ENCODE measurements at places on chromosomes 11 and 22.

DNA sequence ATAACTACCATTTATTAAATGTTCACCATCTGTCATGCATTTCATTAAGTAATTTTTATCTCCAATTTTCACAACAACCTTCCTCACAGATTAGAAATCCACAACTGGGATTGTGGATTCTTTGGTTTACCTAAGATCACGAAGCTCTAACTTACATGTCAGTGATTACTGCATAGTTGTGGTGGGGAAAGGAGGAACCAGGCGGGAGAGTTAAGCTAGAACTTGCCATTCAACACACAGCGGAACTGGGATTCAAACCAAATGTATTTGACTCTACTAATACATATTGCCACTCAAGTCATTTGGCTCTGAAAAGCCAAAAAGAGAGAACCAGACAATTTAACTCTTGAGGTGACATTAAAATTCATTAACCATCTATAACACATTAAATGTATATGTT is 10.4 kb upstream of the LAYN start:
- no peak for DNase-seq

DNA sequence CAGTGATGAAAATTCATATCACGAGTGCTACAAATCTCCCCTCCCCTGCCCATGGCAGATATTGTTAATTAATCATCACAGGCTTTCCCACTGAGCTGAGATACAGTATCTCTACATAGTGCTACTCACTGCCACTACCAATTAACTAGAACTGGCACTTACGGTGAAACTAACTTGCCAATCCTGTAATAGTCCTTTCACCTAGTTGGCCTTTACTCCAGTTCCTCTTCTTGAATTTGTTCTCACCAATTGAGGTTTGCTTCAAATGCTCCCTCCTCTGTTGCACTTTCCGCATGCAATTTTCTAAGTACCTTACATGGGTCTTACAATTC is 11.9 kb upstream of the PRRG4 start:
- no peak for DNase-seq

- peak; percentile 39 for DNase-seq
Observed at GRCh38 chr22:21982338-21982965, at the start of gene TOP3B. Gene TOP3B, minus strand, starts transcription at chr22:21982787. Its CDS starts 7,078 bp downstream, at chr22:21975709.

DNA sequence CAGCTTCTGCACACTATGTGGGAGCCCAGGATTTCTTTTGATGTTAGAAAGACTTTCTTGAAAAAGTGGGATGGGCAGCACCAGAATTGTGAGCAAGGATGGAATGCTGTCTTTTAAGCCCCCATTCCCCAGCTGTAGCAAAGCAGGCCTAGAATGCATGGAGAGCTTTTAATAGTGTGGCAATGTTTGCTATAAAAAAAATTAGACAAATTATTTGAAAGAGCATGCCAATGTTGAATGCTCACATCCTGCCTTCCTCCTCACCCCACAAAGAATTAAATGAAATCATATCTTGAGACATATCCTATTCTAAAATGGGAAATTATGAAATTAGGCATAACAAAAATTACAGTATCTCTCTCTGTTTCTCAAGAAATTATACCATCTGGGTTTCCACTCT is 154.7 kb downstream of the C11orf91 start:
- DNase-seq, result peak; percentile 50

DNA sequence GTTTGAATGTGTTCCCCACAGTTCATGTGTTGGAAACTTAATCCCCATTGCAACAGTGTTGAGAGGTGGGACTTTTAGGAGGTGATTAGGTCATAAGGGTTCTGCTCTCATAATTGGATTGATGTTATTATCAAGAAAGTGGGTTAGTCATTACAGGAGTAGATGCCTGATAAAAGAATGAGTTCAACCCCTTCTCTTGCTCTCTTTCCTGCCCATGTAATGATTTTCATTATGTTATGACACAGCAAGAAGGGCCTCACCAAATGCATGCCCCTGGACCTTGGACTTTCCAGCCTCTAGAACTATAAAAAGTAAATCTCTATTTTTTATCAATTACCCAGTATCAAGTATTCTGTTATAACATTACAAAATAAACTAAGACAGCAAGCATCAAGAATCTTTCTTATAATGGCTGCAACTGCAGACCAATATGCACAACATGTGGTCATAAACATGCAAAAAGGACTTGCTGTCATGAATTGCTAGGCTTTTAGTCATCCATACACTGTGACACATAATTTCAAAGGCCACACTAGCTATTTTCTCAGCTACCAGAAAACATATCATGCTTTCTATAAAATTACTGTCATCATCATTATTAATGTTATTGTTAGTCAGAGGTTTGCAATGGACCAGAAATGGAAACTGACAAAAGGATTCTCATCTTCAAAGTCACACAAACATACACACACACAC is 99.9 kb upstream of the GUCY1A2 start:
- no peak for DNase-seq

DNA sequence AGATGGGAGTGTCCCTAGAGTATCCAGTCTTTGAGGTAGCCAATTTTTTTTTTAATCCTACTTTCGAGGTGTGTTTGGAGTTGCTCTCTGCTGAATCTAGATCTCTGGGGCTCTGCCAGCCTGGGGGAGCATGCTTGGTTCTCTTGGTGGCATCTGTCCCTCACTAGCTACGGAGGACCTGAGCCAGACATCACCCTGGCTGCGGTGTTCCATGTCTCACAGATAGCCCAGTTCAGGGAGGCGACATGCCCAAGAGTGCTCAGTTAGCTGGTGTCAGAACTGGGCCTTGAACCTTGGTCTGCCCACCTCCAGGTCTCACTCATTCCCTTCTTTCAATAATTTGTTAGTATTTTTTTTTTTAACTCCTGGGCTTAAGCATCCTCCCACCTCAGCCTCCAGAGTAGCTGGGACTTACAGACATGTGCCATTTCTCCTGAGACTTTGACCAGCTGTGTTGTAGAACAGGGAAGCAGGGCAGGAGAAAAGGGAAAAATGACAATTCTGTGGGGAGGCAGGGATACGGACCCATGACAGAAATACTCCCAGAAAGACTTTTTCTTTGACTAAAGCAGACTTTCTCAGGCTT is 621 bp downstream of the HMOX1 start:
- DNase-seq, result no peak

GRCh38 chr22:34847072-34847471 is 218.9 kb upstream of the ISX start:
- no peak for DNase-seq

- DNase-seq, result no peak
Observed at GRCh38 chr11:28139841-28140415, 31.7 kb downstream of the METTL15 start.

GRCh38 chr11:6640985-6641701 is 14.5 kb downstream of the DCHS1 start:
- no peak for DNase-seq

- peak; percentile 31 for DNase-seq
Observed at GRCh38 chr22:31102441-31103081, 4.8 kb downstream of the SELENOM start.

GRCh38 chr11:72606748-72607468 is 67.3 kb downstream of the PDE2A start:
- DNase-seq, result no peak

GRCh38 chr22:37294747-37295146 is 12.4 kb downstream of the CYTH4 start:
- no peak for DNase-seq

GRCh38 chr11:95849087-95849825 is 59.0 kb downstream of the CEP57 start:
- DNase-seq, result peak; percentile 31

GRCh38 chr22:37281646-37282384 is 493 bp upstream of the CYTH4 start:
- no peak for DNase-seq

GRCh38 chr11:69135420-69136363 is 20.0 kb upstream of the SMIM38 start:
- DNase-seq, result no peak

- DNase-seq, result no peak
Observed at GRCh38 chr11:130118165-130118564, 41.4 kb upstream of the ST14 start.

- no peak for DNase-seq
Observed at GRCh38 chr11:65952052-65952521, 6.8 kb downstream of the TSGA10IP start.

- DNase-seq, result no peak
Observed at GRCh38 chr11:96160732-96161306, 182.2 kb downstream of the MAML2 start.

- DNase-seq, result no peak
Observed at GRCh38 chr22:44393066-44393465, 80.3 kb upstream of the SHISAL1 start.

- no peak for DNase-seq
Observed at GRCh38 chr11:764322-765024, 12.8 kb downstream of the GATD1 start.

DNA sequence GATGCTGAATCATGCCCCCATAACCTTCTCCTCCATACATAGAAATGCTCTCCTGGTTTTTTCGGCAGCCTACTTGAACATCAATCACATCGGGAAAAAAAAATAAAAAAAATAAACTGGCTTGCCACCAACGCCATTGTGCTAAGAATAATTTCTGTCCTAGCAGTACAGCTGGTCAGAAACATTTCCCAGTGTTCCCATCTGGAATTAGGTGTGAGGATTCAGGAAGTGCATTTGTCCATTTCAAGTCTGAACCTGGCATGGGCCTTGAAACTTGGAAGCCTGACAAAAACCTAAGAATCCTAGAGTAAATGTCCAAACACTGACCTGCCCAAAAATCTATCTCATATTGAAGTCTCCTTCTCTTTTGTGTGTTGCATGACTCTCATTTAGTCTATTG is 16.6 kb upstream of the NAV2 start:
- no peak for DNase-seq

- DNase-seq, result no peak
Observed at GRCh38 chr11:121452609-121453150, at the start of gene SORL1-AS1. Gene SORL1-AS1, minus strand, starts transcription at chr11:121452967.

GRCh38 chr22:40414311-40414710 is 43.9 kb downstream of the SGSM3 start:
- DNase-seq, result no peak

DNA sequence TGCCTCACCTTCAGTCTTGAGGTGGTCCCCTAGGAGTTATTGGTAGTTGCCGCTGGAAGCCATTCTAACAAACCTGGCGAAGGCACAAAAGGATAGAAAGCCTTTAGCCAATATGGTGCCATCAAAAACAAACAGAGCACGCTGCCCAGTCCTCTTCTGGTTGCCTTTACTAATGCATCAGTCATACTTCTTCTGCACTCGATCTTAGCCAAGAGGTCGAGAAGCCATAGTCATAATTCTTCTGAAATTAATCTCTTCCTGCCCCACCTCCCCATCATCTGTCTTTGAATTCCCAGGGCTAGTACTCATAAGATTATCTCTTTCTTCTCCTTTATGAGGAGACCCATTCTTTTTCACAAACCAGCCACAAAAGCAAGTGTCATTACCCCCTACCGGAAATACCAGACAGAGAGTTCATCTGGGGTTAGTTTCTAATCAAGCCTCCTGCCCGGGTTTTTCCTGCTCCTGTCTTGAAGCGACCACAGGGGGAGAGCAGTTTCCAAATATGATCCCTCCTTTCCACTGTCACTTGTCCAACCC is 21.4 kb upstream of the EHF start:
- peak; percentile 58 for DNase-seq

DNA sequence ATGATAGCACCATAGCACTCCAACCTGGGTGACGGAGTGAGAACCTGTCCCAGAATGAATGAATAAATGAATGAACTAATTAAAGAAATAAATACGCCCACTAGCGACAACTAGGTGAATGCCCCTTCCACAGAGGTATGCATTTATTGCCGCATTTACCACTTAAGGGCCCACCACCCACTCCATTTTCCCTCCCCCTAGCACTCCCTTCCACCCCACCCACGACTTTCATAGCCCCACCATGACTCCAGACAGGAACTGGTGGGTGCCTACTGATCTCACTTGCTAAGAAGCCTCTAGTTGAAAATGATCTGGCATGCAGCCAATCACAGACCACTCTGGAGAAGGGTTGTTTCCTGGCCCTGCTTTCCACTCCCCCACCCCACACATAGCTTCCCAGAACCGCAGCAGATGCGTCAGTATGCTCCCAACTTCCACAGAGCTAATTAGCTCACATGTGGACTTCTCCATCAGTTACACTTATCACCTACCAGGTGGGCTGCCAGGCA is 167.6 kb downstream of the WT1 start:
- no peak for DNase-seq

DNA sequence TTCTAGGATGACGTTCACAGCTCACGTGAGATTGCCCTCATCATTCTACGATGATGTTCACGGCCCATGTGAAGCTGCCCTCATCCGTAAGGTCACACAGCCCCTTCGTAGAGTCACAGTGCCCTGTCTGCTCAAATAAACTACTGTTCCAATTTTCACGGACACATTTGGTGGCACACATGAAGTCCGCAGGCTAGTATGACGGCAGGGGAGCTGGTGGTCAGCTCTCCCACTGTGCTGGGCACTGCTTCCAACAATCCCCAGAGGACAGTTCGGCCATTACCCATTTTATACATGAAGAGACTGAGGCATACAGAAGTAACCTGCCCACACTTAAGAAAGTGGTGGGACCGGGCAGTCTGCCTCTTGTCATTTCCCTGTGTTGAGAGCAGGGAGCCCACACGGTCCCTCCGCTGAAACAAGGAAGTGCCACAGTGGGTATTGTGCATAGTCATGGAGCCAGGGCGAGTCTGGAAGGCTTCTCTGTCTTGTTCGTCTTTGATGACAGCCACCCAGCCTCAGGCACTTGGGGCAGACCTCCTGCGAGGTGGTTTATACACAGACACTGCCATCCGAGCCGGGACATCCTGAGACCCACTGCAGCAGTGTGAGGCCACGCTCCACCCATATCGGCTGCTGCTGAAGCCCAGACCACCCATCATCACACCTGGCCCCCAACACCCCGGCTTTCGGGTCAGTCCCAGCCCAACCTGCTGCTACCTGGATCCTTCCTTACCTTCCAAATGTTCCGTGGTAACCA is 114.3 kb downstream of the PHF21B start:
- no peak for DNase-seq

DNA sequence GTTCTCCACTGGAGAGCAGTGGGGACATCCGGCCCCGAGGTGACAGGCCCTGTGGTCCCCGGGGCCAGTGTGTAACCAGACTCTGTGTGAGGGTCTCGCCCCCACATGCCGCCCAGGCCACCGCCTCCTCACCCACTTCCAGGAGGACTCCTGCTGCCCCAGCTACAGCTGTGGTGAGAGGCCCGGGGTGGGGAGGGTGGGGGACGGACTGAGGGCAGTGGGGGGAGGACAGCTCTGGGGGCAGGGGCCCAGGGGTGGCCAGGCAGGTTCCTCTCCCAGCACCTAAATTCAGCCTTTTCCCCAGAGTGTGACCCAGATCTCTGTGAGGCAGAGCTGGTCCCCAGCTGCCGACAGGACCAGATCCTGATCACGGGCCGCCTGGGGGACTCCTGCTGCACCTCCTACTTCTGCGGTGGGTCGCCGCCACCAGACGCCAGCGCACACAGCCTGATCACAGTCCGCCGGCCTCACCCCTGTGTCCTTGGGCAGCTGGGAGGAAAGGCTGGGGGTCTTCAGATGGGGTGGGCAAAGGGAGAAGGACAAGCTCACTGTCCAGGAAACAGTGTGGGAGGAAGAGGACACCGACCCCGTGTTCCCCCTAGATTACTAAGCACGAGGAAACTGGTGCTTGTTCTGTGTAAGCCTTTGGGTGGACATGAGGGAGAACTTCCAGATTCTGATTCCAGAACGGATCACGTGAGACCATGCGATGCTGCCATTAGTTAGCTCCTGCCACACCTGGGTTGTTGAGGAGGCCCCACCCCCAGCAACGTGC is 84.4 kb upstream of the MYOD1 start:
- DNase-seq, result no peak

GRCh38 chr11:18696638-18697225 is 1.8 kb upstream of the TMEM86A start:
- DNase-seq, result no peak
